CD4-positive, alpha-beta T cell (primary cell): ENCODE measurements at places on chromosomes 12 and 14. TPM values are rescaled to one million over a fixed set of nuclear protein-coding genes. Genes with fewer than 3 reads are reported as not detected.

DNA sequence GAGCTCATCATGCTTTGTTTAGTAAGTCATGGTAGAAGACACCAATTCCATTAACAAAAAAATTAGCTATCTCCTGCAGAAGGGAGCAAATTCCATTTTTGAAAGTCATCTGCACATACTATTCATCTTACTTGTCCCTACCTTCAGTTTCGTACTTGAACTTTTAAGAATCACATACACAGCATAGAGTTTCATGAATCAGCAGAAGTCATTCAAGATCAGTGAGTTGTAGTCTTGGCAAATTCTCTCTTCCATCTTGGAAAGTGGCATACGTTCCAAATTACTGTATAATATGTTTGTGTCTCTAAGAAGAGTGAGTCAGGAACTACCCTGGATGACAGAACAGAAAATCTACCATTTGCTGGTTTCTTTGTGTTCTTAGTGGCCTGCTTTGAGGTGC, 14.1 kb downstream of the VRK1 start:
- H3K27ac ChIP-seq, result no peak overlapping the region
- H3K4me1 ChIP-seq, result peaks cover 4% of the 10 kb centered on the region
- no peaks in the 10 kb centered on the region for H3K27me3 ChIP-seq
- H3K36me3 ChIP-seq, result no peaks in the 10 kb centered on the region
- DNase-seq, result no peak

The SALL2 gene
- total RNA-seq, result 2.8 TPM

The CABP1 gene
- total RNA-seq, result not detected

DNA sequence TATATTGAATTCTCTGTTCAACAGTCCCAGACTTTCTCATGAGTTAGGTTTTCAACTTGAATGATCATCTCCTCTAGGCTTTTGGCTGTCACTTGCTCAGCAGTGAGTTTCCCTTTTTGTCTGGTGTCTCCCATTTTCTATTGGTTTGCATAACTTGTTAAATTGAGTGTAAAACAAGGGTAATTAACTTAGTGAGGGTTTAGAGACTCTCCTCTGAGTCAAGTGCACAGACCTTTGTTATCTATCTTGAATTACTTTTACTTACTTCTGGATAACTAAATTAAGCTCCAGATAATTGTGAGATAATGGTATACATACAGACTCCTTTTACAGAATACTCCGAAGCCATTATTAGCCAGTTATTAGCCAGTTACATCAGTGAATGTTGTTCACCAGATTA, 22.0 kb downstream of the MLXIP start:
- peaks cover 62% of the 10 kb centered on the region for H3K4me1 ChIP-seq
- H3K36me3 ChIP-seq, result no peaks in the 10 kb centered on the region
- H3K27me3 ChIP-seq, result no peaks in the 10 kb centered on the region
- H3K4me3 ChIP-seq, result no peak overlapping the region
- H3K27ac ChIP-seq, result peak overlapping the region; percentile 42
- no peak for DNase-seq

DNA sequence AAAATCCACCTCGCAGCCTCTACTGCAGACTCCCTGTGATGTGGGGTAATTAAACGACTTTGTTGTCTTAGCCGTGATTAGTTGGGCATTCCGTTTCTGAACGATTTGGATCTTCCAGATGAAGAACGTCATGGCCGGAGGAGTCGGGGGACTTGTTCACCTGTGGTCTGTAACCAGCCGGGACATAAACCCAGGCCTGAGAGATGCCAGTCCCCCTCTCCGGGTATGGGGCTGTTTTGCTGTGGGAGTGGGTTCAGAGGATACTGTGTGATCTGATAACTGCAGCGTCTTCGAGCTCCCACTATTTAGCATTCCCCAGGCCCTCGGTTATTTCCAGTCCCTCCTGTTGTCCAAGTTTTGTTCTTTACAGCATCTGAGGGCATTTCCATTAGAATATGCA, 96.1 kb downstream of the PIWIL1 start:
- H3K27ac ChIP-seq, result no peak overlapping the region
- no peak overlapping the region for H3K4me3 ChIP-seq
- H3K36me3 ChIP-seq, result no peaks in the 10 kb centered on the region
- H3K27me3 ChIP-seq, result no peaks in the 10 kb centered on the region
- DNase-seq, result no peak

- no peak for DNase-seq
- no peak overlapping the region for H3K27ac ChIP-seq
- H3K27me3 ChIP-seq, result peaks cover 15% of the 10 kb centered on the region
Measured at GRCh38 chr12:3342051-3342450, 149.0 kb upstream of the PRMT8 start.

- no peaks in the 10 kb centered on the region for H3K4me1 ChIP-seq
- no peak for DNase-seq
- H3K4me3 ChIP-seq, result no peak overlapping the region
- H3K27me3 ChIP-seq, result no peaks in the 10 kb centered on the region
- no peaks in the 10 kb centered on the region for H3K36me3 ChIP-seq
Measured at GRCh38 chr12:117441751-117442150, 80.3 kb upstream of the NOS1 start.

The PTGER2 gene
- total RNA-seq, result 4.8 TPM

- H3K4me1 ChIP-seq, result peaks cover 25% of the 10 kb centered on the region
- H3K27me3 ChIP-seq, result no peaks in the 10 kb centered on the region
- no peak overlapping the region for H3K27ac ChIP-seq
- H3K4me3 ChIP-seq, result no peak overlapping the region
Measured at GRCh38 chr12:47387994-47388393, 308.2 kb upstream of the AMIGO2 start.

DNA sequence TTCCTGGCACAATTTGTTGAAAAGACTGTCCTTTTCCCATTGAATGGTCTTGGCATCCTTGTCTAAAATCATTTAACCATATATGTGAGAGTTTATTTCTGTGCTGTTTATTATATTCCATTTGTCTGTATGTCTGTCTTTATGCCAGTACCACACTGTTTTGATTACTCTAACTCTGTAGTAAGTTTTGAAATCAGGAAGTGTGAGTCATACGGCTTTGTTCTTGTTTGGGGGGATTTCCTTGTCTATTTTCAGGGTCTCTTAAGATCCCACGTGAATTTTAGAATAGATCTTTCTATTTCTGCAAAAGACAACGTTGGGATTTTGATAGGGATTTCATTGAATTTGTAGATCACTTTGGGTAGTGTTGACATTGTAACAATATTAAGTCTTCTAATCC, 88.5 kb downstream of the MYRFL start:
- H3K4me3 ChIP-seq, result no peak overlapping the region
- H3K36me3 ChIP-seq, result no peaks in the 10 kb centered on the region
- DNase-seq, result no peak
- H3K27ac ChIP-seq, result no peak overlapping the region
- no peaks in the 10 kb centered on the region for H3K4me1 ChIP-seq

DNA sequence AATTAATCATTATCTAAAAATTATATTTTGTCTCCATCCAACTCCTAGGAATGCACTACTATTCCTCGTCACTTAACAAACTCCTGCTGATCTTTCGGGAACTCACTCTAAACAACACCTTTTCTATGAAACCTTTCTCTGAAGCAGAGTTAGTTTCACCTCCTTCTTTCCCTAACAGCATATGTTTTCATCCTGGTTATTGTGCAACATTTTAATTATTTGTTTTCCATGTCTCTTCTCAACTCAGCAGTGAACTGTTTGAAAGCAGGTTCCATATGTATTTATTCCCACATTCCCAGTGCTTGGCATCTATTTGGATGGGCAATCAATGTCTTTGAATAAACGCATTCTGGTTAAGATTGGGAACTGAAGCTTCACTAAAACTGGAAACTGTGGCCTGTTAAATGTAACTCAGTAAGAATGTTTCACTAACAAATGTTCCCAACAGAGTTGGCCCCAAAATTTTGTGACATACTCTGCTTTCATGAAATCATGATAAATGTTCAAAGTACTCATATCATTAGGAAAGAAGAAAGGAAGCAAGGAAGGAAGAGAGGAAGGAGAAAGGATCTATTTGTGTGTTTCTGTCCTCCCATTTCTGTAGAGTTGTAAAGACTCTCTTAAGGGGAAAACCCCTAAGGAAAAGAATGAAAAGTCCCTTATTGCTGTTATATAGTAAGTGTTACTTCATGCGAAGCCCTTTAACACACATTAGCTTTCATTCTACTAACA, 13.9 kb upstream of the LGR5 start:
- no peak for DNase-seq
- H3K27me3 ChIP-seq, result no peaks in the 10 kb centered on the region
- no peaks in the 10 kb centered on the region for H3K4me1 ChIP-seq
- H3K4me3 ChIP-seq, result no peak overlapping the region

- no peak overlapping the region for H3K27ac ChIP-seq
- no peak for DNase-seq
- no peaks in the 10 kb centered on the region for H3K27me3 ChIP-seq
- H3K36me3 ChIP-seq, result no peaks in the 10 kb centered on the region
Measured at GRCh38 chr12:94618995-94619695, 31.2 kb downstream of the TMCC3 start.

- peak overlapping the region; percentile 41 for H3K4me3 ChIP-seq
- peak; percentile 4 for DNase-seq
- H3K27ac ChIP-seq, result peak overlapping the region; percentile 83
- H3K27me3 ChIP-seq, result no peaks in the 10 kb centered on the region
- H3K4me1 ChIP-seq, result peaks cover 36% of the 10 kb centered on the region
Measured at GRCh38 chr12:94207849-94208621, 59.7 kb downstream of the PLXNC1 start.

DNA sequence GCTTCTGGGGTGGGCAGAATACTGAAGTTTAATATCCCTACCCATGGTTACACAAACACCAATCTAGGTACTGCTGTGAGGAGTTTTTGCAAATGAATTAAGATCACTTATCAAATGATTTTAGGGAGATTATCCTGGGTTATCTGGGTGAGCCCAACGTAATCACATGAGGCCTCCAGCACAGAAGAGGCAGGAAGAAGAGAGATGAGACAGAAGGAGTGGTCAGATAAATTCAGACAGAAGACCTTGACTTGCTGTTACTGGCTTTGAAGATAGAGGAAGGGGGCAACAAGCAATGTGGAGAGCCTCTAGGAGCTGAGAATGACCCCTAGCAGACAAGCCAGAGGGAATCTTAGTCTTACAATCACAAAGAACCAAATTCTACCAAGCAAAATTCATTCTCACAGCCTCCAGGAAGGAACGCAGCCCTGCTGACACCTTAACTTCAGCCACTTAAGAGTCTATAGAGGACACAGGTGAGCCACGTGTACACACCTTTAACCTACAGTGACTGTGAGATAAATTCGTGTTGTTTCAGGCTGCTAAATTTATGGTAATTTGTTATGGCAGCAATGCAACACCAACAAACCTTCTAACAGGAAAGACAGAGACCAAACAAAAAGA, 49.4 kb downstream of the FERMT2 start:
- H3K4me1 ChIP-seq, result no peaks in the 10 kb centered on the region
- no peaks in the 10 kb centered on the region for H3K27me3 ChIP-seq
- H3K27ac ChIP-seq, result no peak overlapping the region
- DNase-seq, result no peak
- H3K4me3 ChIP-seq, result no peak overlapping the region

GRCh38 chr12:113660936-113661335, 189.3 kb upstream of the LHX5 start:
- no peaks in the 10 kb centered on the region for H3K36me3 ChIP-seq
- H3K4me3 ChIP-seq, result no peak overlapping the region
- DNase-seq, result no peak
- no peaks in the 10 kb centered on the region for H3K4me1 ChIP-seq
- no peaks in the 10 kb centered on the region for H3K27me3 ChIP-seq
- H3K27ac ChIP-seq, result no peak overlapping the region

The TAS2R9 gene
- not detected for total RNA-seq

DNA sequence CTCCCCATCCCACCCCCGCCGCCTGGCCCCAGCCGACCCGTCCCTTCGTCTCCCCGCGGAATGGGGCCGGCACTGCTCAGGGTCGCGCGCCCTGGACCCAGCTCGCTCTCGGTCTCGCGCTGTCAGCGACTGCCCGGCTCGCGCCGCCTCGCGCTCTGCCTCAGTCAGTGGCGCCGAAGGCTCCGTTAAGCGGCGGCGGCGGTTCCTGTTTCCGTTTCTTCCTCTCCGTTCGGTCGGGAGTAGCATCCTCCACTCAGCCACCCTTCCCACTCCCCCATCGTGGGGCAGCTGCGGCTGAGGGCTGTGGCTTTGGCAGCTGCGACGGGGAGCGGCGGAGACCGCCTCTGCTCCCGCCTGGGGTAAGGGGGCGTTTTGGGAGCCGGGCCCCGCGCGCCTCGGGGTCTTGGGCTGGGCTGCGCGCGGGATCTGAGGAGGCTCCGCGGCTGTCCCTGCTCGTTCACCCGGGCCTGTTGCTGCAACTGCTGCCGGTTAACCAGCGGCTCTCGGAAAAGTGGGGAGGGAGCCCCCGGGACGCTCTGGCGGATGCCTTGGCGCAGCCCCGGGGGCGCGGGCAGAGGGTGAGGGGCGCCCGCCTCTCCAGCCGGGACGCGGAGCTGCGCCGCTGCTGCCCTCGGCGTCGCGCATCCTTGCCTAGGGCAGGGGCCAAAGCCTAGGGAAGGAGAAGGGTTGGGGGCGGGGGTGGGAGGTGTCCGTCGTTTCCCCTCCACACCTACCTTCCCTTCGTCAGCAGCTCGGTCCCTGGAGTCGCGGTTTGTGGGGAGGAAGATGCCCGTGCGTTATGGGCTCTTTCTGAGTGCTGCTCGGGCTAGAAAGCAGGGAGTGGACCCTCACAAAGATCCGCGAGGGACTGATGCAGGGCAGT, 567 bp downstream of the FUT8 start:
- no peak for DNase-seq
- peaks cover 11% of the 10 kb centered on the region for H3K4me1 ChIP-seq
- no peaks in the 10 kb centered on the region for H3K36me3 ChIP-seq
- H3K4me3 ChIP-seq, result peak overlapping the region; percentile 74

DNA sequence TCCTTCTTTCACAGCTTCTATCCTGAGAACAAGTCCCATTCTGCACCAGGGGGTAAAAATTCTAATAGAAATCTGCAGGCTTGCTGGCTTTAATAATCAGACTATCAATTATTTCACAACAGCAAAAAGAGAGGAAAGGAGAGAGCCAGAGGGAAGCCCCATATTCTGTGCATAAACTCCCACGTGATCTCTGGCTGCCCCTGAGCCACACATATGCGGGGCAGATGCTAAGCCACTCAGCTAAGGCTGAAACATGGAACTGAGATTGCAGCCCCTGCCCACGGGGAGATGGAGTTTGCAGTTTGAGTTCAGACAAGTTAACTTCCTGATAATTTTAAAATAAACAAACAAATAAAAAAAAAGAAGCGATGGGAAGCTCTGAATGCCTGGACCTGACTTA, 254.4 kb upstream of the CCDC196 start:
- H3K27ac ChIP-seq, result no peak overlapping the region
- peaks cover 13% of the 10 kb centered on the region for H3K27me3 ChIP-seq
- H3K4me3 ChIP-seq, result no peak overlapping the region
- no peaks in the 10 kb centered on the region for H3K4me1 ChIP-seq
- DNase-seq, result no peak

The LTBR gene
- 0.67 TPM for total RNA-seq

The KRT72 gene
- 82.2 TPM for total RNA-seq

The IL25 gene
- total RNA-seq, result not detected

The SLC22A17 gene
- total RNA-seq, result 21.1 TPM

GRCh38 chr14:80695869-80696268, 245.7 kb downstream of the CEP128 start:
- no peak overlapping the region for H3K27ac ChIP-seq
- no peaks in the 10 kb centered on the region for H3K4me1 ChIP-seq
